ENCODE measurements at places on chromosomes 3 and 15. TPM values are rescaled to one million over a fixed set of nuclear protein-coding genes. Genes with fewer than 3 reads are reported as not detected.

DNA sequence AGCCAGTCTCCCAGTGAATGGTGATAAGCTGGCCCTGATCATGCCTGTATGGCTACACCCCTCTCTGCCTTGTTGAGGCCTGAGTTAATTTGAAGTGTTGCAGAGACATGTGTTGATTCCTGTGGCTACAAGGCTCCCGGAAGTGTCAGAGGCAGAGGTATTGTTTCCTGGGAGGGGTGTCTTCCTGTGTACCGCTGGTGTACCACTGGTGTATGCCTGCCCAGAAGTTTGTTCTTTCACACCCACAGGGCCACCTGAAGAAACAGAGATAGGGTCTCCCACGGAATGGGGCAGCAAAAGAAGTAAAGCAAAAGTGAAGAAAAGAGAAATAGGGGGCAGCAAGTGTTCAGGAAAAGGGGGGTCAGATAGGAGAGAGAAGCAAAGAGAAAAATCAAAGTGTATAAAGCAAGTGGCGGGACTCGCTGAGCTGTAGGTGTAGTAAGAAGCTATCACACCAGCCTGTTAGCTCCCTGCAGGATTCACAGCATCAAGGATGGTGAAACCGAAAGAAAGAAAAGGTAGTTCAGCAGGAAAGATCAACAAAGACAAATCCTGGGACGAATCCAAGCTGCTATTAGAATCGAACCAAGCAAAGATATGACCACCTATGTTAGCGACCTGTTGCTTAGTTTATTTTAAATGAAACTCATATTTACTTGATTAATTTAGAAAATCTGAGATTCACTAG lies 36.6 kb upstream of the CD47 start:
- DNase-seq, result no peak

GRCh38 chr3:113557374-113557773 lies 25.0 kb downstream of the SIDT1 start:
- DNase-seq, result no peak

DNA sequence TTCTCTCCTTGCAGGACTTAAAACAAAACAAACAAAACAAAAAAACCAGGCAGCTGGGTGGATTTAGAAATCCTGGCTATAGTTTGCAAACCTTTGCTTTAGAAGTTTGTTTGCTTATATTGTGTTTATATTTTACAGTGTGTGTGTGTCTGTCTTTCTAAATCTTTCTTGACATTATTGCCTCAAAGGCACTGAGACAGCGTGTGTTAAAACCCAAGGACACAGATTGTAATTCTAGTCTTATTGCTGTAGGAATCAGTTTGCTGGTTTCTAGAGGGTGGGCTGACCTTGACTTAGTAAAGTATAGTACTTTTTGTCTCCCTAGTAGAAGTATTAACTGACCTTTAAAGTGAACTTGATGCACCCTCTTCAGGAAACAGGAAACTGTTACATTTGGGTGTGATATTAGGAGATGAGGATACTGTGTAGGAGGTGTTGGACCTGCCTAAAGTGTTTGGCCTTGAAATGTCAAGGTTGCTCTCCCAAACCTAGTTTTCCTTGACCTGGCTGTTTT lies 71.0 kb downstream of the TCF12 start:
- no peak for DNase-seq

DRD3 gene
- not detected for polyA plus RNA-seq

- DNase-seq, result no peak
These were observed 972.0 kb downstream of the TUSC7 start for GRCh38 chr3:117681619-117682018.

- DNase-seq, result peak; percentile 35
These were observed 1122.0 kb downstream of the ROBO1 start for GRCh38 chr3:78645628-78646310.

TCAIM gene
- 20.0 TPM for polyA plus RNA-seq

GRCh38 chr3:151875759-151876158 lies 2.3 kb downstream of the SUCNR1 start:
- peak; percentile 56 for DNase-seq

FBXO40 gene
- polyA plus RNA-seq, result not detected

- no peak for DNase-seq
These were observed 7.8 kb downstream of the USP3 start for GRCh38 chr15:63512148-63512547.

ITPR1 gene
- 7.1 TPM for polyA plus RNA-seq
